ENCODE measurements at places on chromosomes 12 and 14.

DNA sequence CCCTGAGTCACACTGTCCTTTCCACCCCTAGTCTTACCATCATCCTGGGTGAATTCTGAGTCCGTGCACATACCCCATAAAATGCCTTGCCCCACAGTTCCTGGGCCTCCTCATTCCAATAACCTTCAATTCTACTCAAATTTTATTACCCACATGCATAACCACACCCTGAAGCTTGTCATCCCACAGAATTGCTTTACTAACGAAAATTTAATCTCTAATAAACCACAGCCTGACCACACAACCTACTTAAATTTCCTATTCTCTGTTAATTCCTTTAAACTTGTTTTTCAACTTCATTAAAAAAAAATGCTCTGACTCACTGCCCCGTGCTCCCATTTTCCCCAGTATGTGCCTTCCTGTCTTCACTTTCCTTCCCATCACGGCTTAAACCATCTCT lies 205.9 kb downstream of the PHLDA1 start:
- DNase-seq = no peak

- DNase-seq = no peak
Observed at GRCh38 chr12:101634724-101635123, 40.0 kb downstream of the MYBPC1 start.

DNA sequence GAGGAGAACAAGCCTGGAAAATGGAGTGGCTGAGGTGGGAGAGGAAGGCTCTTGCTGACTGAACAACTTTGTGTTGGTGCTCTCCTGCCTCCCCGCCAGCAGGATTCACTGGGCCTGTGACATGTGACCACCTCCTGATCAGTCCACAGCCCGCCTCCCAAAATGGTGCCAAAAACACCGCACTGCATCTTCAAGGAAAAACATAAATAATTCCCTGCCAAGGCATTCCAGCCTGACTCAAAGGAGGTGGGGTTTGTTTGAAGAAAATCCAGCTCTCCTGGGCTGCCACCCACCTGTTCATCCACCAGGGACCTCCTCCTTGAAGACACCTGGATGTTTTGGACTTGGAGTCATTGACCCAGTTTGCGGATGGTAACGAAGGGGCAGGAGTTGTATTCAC lies 83.8 kb upstream of the PIWIL1 start:
- DNase-seq = no peak

GRCh38 chr12:45654002-45654665 lies 75.4 kb upstream of the ARID2 start:
- DNase-seq = no peak

DNA sequence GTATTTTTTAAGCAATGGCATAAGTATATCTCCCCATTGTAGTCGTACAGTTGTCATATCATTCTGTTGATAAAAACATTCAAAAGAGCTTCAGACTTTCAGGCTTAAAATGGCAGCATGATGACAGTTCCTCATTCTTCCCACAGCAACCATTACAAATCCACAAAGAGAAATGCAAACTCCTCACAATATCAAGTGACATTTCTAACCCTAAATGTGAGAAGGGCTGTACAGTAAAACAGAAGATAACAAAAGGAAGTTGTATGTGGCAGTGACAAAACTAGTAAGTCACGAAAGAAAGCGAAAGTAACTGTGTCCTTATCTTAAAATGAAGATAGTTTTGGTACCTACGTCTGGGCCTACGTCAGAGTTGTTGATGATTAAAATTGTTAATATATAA lies 46.7 kb downstream of the GXYLT1 start:
- DNase-seq = no peak

DNA sequence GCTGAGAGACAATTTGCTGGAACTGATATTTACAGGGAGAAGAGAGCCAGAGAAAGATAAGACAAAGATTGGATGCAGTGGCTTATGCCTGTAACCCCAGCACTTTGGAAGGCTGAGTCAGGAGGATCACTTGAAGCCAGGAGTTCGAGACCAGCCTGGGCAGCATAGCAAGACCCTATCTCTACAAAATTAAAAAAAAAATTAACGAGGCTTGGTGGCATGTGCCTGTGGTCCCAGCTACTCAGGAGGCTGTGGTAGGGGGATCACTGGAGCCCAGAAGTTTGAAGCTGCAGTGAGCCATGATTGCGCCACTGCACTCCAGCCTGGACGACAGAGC lies 2.9 kb upstream of the P2RX7 start:
- DNase-seq = no peak

DNA sequence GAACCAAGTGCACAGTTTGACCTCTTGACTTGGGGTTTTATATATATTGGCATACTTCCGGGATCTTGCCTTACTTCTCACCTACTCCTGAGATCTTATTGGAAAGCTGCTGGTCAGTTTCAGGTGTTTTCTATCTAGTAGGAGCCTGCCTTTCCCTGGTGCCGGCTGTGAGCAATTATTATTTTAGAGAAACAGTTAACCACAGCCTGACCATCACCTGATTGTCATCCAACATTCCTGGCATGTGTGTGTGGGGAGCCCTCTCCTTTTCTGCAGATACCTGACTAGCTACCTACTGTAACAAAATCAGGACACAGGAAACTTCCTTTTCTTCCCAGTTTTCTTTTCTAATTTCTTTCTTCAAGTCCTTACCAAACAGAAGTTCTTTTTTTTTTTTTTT lies 220.4 kb downstream of the ATP23 start:
- no peak for DNase-seq

- peak; percentile 67 for DNase-seq
Observed at GRCh38 chr14:68199554-68200151, 380.1 kb downstream of the RAD51B start.

DNA sequence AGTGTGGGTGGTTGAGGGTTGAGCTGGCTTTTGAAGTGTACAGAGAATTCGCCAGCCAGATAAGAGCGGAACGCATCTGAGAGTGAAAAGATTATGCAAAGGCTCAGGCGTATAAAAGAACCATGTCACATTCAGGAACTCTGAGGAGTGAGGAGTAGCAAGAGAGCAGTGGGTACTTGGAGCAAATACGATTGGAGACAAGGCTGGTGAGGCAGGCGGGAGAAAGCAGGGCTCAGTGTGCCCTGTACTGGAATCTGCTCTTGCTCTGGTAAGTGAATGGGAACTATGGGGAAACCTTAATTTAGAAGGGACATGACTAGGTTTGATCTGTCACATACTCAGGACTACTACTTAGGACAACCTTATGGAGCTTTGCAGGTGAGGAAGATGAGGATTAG lies 87.0 kb downstream of the PTPRB start:
- DNase-seq = no peak

DNA sequence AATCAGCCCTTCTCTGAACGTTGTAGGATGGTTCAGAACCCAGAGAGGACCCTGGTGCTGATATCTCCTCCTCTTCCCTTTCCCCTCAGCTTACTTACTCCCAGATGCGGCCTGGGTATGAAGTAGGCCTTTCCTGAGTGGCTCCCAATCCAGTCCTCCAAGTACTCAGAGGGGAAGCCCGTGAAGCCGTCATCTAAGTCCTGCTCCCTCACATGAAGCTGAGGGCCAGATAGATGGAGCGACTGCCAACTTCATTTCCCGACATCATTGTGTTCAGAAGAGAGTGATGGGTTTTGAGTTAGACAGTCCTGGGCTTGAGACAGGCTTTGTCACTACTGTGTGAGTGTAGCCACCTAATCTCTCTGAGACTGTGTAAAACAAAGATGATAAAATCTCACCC lies 2.7 kb downstream of the APOLD1 start:
- no peak for DNase-seq

DNA sequence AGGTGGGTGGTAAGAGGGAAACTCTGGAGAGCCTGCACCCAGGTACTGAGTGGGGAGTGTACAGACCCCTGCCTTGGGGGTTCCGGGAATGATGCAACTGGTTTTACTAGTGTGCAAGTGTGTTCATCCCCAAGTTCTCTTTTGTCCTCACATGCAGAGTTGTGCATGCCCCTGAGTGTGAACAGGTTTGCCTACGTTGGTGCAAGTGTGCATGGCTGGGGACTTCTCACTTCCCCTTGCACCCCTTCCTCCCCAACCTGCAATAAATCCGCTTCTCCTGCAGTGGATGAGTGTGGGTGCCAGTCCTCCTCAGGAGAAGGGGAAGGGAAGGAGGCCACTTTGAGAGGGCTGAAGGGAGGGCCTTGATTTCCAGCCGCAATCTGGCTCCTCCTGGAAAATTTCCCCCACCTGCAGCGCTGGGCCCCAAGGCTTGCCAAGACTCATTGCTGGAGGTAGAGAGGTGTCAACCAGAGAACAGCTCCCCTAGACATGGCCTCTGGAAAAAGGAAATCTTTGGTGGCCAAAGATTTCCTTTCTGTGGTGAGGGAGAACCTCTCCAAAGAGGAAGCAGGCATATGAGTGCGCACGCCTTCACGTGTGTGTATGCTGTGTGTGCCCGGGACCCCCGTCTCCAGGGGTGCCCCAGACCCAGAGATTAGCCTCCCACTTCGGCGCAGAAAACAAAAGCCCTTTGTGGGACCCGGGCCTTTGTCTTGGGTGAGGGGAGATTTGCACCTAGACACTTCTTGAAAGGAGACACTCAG lies 5.5 kb downstream of the AQP2 start:
- no peak for DNase-seq

DNA sequence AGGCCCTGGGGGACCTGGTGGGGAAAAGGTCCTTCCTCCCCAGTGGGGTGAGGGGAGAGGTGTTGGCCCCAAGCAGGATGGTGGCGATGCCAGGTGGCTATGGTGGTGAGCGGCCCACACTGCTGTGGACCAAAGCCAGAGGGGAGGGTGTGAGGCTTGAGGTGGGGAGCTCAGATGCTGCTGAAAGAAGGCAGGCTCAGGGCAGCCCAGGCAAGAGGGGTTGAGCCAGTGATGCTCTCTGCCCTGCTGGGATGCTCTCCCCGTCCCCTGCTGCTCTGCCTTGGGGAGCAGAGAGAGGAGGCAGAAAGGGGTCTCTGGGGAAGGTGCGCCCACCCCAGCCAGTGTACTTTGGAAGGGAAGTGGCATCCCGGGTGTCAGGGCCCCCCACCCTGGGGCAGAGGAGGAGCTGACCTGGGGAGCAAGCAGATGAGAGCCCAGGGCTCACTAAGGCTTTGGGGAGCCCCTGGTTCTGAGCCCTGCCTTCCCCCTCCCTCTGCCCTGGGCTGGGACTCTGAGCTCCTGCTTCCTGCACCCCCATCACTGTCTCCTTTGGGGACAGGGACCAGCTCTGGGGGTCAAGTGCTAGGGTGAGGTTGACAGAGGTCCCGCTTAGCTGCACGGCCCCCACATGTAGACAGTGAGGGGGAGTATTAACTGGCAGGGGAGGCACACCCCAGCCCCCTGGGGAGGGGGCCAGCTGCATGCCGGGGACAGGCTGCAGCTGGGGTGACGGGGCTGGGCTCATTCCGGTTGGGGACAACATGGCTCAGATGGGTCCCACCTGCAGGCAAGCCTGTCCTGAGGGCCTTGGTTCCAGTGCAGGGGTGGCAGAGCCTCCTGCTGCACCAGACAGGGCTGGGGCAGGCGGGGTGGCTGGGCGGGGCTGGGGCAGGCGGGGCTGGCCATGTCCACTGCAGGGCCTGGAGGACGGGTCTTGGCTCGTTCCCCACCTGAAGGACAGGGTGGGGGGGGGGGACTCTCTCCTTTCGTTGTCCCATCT lies 124.4 kb downstream of the KIF26A start:
- no peak for DNase-seq

- DNase-seq = no peak
Observed at GRCh38 chr14:24938593-24938992, 111.4 kb downstream of the STXBP6 start.

GRCh38 chr14:74988131-74988530 lies 14.6 kb upstream of the EIF2B2 start:
- DNase-seq = no peak

DNA sequence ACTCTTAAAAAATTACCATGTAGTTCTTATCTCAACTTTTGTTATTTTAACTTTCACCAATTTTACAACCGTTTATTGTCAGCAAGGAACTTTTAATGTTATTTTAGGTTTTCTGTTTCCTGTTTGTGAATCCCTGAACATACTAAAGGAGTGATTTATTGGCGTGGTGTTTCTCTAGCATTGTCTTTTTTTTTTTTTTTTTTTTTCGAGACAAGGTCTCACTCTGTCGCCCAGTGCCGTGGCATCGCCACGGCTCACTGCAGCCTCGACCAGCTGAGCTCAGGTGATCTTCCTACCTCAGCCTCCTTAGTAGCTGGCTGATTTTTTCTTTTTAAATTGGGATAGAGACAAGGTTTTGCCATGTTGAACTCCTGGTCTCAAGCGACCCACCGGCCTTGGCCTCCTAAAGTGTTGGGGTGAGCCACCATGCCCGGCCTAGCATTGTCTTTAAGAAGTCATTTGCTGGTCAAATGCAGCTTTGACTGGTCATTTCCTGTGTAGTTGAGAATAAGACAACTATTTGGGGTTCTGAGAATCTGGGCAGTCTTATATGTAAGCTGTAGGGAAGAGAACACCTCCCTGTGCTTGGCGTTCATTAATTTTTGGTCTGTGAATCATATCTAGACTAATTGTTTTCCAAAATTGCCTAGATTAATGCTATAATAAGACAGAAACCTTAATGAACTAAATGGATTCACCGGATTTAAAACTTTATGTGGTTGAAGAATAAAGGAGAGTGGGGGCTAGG lies 2.1 kb downstream of the WASHC4 start:
- no peak for DNase-seq
